GM06990 (cell line): ENCODE measurements at places on chromosomes 13 and 19.

DNA sequence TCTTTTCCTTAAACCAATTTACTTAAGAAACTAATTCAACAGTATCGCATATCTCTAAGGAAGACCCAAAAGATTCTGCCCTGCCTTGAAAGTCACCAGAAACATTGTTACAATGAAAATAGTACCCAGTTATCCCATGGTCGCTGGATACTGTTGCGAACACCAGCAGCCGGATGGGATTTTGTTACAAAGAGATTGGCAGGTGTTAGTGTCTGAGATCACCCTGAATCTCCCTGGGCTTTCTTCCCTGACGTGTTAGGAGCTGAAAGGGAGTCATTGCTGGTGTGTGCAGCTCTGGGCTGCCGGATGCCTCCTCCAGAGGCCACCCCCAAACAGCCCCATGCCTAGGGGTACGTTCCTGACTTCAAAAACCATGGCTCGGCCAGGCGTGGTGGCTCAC is 38.2 kb downstream of the PTPRS start:
- no peak for DNase-seq

GRCh38 chr13:98847780-98848179 is 95.3 kb upstream of the SLC15A1 start:
- no peak for DNase-seq

DNA sequence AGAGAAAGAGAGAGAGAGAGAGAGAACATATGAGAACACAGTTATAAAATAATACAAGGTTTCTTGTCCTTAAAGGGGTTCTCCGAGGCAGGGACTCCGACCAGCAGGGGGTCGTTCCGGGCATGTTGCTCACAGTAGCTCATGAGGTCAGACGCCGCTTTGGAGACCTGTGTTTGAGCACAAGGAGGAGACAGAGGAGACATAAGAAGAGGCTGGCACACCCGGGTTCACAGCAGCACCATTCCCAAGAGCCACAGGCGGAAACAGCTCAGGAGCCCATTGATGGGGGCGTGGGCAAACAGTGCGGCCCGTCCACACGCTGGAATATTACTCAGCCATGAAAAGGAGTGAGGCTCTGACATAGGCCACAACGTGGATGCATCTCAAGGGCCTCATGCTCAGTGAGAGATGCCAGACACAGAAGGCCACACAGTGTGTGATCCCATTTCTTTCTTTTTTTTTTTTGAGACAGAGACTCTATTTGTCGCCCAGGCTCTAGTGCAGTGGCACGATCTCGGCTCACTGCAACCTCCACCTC is 39.1 kb downstream of the GADD45B start:
- DNase-seq: no peak

DNA sequence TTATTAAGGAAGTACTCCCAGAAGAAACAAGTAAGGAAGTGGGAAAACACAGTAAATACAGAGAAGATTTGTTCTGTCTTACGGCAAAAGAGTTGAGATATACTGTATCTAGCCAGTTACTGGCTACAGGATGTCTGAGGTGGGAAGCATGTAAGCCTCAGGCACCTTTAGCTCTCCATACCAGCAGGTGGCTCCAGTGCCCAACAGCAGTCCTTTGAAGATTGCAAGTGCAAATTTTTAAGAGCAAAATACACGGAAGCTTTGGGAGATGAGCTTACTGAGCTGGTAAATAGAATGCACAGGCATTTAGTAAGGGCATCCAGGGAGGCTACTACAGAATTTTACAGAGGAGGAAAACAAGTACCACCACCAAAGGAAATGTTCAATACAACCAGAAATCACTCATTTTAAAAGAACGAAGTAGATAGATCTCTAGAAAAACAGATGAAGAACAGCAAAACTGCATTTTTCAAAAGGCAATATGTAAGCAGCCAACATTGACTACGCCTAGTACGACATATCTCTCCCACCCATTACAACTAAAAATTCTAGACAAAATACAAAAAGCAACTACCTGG is 57.9 kb upstream of the VSTM2B start:
- DNase-seq: no peak

DNA sequence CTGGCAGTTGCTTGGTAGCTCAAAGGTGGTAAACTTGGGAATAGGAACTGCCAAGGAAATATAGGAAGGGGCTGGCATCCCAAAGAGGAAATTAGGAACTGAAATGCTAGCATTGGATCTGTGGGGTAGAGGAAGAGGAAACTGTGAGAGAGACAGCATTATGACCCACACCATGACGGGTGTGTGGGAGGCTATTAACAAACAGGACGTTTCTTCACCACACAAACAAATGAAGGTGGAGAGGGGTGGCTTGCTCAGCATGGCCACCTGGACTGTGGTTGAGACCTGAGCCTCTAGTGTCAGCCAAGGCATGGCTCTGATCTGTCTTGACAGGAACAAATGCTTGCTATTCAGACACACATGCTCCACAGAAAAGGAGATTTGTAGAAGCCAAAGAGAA is 178.2 kb downstream of the B3GLCT start:
- no peak for DNase-seq
